Activated T-helper 9 cell treated with anti-CD3 and anti-CD28 coated beads, Interleukin-2, amount 50 U/mL, for 16 hours (primary cell): ENCODE measurements at places on chromosomes 3 and 15.

- no peak for DNase-seq
Measured at GRCh38 chr3:76122007-76122406, 336.7 kb upstream of the ZNF717 start.

GRCh38 chr3:29695201-29695600 is 414.3 kb downstream of the RBMS3 start:
- DNase-seq = no peak

DNA sequence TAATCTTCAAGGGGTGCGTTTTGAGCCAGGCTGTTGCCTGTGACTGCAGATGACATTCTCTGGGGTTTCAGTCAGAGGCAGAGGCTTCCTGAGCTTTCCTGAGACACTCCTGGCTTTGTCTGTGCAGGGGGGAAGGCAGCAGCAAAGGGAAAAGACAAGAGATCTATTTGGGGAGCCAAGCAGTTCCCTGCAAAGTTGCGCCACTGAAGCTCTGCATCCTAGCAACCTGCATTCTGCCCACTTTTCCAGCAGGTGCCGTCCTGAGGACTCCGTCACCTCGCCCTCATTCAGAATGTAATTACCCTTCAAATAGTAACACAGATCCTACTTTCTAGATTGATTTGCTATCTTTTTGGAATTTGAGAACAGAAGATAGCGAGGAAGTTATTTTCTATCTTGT is 1.9 kb upstream of the TMEM158 start:
- no peak for DNase-seq

DNA sequence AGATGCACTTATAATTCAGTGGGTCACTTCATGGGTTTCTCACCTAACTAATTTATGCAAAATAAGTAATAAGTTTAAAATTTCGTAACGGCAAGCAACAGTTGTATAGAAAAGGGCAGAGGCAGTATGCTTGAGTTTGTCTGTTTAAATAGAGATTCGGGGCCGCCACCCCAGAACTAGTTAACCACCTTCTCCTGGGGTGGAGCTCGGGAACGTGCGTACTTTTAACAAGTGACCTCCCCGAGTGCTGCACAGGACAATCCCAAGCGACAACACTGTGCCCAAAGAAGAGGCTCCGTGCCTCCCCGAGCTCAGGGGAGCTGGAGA is 439 bp downstream of the SSR3 start:
- DNase-seq = no peak

DNA sequence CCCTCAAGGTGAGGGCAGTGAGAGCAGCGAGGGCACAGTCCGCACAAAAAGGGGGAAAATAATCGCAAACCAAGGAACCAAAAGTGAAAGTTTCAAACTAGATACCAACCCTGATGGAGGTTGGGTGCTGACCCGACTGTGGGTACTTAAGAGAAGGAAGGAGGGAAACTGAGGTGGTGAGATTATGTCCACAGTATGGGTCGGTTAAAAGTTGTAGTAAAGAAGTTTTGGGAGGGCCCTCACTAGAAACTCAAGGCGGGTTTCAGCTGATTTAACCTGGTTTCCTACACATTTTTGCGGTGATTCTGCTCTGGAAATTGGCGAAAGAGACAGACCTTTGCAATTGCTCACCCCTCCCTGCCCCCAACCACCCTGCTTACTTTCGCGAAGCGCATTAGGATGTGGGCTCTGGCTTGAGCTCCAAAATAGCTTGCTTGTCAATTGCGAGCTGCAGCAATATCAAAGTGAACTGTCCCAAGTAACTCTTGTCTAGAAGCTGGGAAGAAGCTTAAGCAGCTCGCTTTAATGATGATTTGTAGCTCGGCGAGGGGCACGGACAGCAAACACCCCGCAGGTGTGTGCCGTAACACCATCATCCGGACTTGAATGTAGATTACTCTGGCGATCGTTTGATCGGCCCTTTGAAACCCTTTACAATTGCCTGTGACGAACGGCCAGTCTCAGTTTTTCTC is 15.8 kb downstream of the SOX2 start:
- DNase-seq = no peak

DNA sequence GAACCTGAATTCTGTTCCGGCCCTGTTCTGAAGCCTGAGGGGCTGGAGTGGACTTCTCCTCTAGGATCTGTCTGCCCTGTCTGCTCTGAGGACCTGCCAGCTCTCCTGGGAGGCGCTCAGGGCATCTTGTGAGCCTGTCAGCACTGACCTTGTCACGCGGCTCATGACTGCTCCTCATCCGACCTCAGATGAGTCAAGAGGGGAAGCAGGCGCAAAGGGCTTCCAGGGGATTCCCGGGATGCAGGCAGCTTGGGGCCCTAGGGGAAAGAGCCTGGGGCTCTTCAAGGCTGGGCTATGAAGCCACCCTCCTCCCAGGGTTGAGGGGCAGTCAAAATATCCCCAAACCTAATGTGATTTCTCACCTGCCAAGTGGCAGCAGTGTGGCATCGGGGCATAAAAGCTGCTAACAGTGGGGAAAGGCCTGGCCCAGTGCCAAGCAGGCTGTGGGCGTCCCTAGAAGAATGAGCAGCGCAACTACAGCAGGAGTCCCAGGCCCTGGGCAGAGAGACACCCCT is 27.6 kb upstream of the ANKDD1A start:
- peak; percentile 68 for DNase-seq

- no peak for DNase-seq
Measured at GRCh38 chr15:58182460-58183163, 44.4 kb downstream of the AQP9 start.

GRCh38 chr3:197283045-197283444 is 15.4 kb downstream of the DLG1 start:
- no peak for DNase-seq

- no peak for DNase-seq
Measured at GRCh38 chr3:171172070-171172469, 145.6 kb upstream of the SLC2A2 start.

DNA sequence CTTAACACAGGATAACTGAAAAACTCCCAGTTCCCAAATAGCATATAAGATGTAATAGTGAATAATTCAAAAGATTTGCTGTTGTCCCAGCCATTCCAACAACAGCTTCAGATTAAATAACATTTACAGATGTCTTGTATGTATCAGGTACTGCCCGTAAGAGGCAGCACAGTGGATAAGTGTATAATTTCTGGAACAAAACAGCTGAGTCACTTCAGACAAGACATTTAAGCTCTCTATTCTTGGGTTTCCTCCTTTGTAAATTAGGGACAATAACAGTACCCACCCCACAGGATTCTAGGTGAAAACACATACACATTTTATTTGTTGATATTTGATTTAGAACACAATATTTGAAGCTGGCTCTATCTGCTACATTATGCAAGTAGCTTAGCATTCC is 2.6 kb upstream of the WWTR1 start:
- no peak for DNase-seq

DNA sequence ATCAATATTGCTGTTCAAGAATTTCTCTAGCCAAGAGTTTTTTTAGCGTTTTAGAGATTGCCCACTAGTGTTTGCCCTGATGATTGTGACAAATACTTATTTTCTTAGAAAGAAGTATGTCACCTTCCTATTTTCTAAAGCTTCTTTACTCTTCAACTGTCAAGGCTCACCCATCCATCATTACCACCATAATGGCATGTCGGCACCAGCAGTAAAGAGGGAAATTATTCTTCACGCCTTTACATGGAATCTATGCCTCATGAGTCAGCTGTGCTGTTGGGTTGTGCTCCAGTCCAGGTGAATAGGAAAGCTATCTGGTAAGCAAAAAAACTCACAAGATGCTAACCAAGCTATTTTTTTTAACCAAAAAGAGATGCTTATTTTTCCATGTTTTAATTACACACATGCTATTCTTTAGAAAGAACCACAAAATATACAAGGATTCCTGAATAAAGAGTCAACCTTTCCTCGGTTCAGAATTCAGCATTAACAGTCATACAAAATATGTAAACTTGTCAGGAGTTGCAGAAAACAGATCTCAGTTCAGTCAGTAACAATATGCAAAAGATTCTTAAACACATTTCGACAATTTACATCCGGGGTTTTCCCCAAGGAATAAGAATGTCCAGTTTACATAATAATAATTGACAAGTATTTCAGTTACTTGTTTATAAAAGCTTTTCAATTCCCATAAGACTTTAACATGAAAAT is 128.0 kb downstream of the ATP8B4 start:
- no peak for DNase-seq

GRCh38 chr3:151856118-151856517 is 17.3 kb upstream of the SUCNR1 start:
- DNase-seq = no peak

DNA sequence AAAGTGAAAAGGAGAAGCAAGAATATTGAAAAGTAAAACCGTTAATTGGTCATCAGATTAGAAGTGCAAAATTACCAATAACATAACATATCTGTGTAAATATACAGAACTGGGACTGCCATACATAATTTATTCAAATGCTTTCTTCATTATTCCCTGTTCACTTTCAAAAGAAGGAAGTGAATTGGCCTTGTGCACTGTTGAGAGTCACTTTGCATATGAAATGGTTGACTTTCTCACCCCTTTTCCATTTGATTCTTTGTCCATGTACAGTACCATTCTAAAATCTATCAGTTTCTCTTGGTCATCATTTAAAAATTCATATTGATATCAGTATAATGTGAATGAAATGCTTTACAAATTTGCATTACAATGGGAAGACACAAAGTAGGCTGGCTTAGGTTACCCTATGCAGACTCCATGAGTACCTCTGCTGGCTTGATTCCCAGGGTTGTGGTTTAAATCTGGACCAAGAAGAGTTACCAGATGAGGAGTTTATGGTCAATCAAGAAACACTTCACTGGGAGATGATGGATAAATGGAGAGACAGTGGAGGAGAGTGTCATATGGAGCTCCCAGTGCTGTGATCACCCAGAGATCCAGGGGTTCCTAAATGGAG is 210.9 kb upstream of the TOPAZ1 start:
- DNase-seq = no peak

- DNase-seq = no peak
Measured at GRCh38 chr15:88542342-88542733, 4.1 kb downstream of the DET1 start.

GRCh38 chr3:71175691-71176365 is 407.7 kb downstream of the FOXP1 start:
- DNase-seq = no peak

DNA sequence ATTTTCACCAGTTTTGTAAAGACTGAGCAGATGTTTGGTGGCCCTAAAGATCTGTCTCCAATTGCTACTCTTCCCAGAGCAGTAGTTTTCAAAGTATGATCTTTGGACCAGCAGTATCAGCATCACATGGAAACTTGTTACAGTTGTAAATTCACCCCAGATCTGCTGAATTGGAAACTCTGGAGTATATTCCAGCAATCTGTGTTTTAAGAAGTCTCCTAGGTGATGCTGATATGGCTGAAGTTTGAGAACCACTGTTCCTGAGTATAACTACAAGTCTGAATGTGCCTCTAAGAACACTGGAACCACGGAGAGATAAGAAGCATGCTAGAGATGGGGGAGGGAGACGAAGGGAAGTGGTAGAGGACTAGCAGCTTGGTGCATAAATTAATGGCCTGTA is 45.7 kb downstream of the NUDT16 start:
- no peak for DNase-seq

- DNase-seq = no peak
Measured at GRCh38 chr15:41510728-41511127, 2.9 kb downstream of the LTK start.

DNA sequence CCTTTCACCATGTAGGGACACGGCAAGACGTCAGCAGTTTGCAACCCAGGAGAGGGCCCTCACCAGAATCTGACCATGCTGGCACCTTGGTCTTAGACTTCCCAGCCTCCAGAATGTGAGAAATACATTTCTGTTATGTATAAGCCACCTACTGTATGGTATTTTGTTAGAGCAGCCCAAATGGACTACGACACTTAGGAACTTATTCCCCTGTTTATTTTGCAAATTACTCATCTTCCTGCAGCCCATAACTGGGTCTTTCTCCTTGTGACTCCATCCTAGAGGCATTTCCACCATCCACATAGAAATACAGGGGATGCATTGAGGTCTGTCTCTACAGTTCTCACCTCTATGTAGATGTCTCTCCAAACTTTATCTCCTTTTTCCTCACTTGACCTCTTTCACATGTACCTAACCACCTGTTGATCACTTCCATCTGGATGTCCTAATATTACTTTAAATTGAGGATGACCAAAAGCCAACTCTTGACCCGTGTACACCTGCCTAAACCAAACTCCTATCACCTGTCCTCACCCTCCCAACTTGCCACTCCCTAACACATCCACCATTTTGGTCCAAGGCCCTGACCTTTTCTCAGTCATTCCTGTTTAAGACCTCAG is 406.0 kb upstream of the WNT5A start:
- DNase-seq = no peak

GRCh38 chr3:112730210-112730609 is 89.3 kb upstream of the CCDC80 start:
- DNase-seq = no peak

DNA sequence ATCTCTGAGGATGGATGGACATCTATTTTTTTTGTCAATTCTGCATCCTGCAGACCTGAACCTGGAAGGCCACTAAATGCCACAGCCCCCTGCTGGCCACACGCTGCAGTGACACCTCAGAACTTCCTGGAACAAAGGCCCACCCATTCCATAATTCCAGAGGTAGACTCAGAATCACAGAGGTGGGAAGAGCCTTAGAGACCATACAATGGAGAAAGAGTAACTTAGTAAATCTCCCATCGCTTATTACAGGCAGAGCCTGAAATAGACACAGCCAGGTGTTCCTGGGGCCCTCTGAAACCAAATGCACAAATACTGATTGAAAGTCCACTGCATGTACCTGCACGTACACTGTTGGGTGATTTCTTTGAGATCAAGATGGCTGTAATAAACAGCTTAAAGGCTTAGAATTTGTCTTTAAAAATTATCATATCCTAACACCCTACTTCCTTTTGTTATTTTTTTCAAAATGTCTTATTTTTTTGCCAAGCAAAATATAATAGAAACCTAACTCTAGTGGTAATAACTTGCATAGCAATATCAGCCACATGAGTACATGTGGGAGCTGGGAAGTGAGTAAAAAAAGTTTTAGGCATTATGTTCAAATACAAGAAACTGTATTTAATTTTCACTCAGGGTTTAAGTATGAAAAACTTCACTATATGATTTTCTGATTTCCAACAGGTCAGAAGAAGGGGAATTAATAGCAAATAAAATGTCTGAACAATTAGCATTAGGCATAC is 62.7 kb downstream of the EOMES start:
- peak; percentile 23 for DNase-seq

- no peak for DNase-seq
Measured at GRCh38 chr15:94666553-94666952, 435.2 kb downstream of the MCTP2 start.

DNA sequence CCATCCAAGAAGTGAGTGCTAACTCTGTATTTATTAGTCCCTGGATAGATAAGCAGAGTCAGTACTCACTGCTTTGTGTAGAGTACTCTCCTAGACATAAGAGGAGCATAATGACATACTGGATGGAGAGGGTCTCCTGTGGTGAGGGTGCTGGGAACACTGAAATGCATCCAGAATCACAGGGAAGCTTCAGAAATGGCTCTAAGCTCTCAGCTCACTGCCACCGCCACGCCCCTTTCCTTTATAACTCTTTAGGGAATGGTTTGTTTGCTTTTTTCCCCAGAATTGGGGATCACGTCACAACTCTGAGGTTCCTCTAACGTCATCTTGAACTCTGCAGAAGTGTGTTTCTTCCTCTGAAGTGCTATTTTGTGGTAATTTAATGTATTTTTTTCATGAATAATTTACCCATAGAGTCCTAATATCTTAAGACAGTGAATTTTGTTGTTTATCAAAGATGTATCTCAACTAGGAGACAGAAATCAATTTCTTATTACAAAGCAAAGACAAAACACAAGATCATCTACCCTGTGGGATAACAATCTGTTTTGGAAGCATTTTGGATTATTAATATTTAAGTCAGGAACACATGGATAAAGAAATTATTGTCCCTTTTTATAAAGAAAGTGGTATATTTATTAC is 154.6 kb downstream of the PTPRG start:
- DNase-seq = no peak

GRCh38 chr15:74202452-74203401 is at the start of gene STRA6:
Gene STRA6, minus strand, starts transcription at chr15:74202787. Its CDS starts 520 bp downstream, at chr15:74202267.
- no peak for DNase-seq
